ENCODE measurements at places on chromosomes 2 and 18.

DNA sequence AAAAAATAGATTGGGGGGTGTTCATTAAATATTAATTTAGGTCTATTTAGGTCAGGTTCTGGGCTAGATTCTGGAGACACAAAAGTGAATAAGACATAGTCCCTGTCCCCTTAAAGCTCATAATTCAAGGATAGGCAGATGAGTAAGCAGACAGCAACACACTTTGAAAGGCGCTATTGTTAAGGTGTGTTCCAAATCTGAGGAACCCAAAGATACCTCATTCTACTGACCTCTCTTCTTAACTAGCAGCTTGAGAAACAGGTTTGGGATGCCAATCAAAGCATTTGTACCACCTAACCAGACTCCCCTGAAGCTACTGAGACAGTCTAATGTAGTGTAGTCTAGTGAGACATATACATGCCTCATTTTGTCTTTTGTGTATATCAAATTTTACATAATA is 34.8 kb downstream of the SEMA4F start:
- DNase-seq: no peak

GRCh38 chr2:15673919-15674636 is 82.4 kb downstream of the DDX1 start:
- peak; percentile 20 for DNase-seq

DNA sequence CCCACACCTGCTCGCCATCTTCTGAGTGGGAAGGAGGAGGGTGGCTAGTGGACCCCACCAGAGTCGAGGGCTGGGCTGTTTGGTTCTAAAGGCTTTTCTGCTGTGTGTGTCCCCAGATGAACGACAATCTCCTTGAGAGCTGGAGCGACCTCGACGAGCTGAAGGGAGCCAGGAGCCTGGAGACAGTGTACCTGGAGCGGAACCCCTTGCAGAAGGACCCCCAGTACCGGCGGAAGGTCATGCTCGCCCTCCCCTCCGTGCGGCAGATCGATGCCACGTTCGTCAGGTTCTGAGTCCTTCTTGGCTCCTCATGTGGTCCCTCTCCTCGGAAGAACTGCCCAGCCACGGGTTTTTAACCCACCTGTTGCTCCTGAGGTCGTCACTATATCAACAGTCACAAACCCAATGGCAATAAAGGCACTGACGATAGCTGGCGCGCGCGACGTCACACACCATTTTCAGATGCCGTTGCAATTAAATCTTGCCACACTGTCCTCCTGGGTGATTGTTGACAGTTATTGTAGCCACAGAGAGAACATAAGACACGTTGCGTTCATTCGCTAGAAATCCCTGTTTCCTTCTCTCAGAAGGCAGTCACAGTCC is 5.8 kb upstream of the ANO7 start:
- no peak for DNase-seq

- DNase-seq: no peak
Observed at GRCh38 chr18:58495634-58496033, 133.3 kb downstream of the ALPK2 start.

GRCh38 chr2:177325554-177325953 is 61.0 kb upstream of the NFE2L2 start:
- DNase-seq: peak; percentile 51

DNA sequence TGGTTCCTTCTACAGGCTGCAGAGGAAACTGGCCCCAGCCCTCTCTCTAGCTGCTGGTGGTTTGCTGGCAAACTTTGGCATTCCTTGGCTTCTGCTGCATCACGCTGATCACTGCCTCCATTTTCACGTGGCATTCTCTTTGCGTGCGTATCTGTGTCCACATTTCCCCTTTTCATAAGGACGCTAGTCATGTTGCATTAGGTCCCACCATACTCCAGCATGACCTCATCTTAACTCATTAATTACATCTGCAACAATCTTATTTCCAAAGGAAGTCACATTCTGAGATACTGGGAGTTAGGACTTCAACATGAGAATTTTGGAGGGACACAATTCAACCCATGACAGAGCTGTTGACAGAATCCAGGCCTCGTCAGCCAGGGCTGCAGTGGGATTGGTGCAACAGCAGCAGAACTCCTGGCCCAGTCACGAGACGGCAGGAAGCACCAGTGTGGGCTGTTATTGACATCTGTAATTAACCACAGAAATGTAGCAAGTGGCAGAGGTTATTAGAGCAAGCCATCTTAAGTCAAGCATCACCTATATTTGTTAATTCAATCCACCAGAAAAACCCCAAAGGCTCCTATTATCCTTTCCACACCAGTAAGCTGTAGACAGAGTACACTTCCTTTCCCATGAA is 132.4 kb downstream of the TMEM163 start:
- DNase-seq: no peak

GRCh38 chr2:202669841-202670240 is 35.1 kb downstream of the FAM117B start:
- DNase-seq: no peak

GRCh38 chr2:216388046-216388884 is 16.0 kb upstream of the MARCHF4 start:
- DNase-seq: no peak

DNA sequence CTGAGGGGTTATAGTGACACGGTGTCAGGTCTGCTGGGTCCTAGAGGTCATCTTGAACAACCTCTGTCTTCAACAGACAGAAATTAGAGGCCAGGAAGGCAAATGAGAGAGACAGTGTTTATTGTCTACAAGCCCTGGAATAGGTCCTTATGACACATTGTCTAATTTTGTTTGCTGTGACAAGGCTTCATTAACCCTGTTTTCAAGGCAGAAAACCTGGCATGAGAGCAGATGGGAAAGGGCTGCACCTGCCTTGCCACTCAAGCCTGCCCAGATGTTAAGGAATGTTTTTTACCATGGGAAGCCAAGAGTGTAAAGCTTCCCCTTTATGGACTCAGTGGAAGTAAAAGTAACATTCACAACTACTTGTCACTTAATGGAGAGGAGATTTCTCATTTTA is 275.3 kb downstream of the KCNS3 start:
- DNase-seq: no peak

All from fibroblast of skin of left quadriceps (primary cell).